ENCODE measurements at places on chromosomes 6 and 20.

- no peak for DNase-seq
These were observed 80.8 kb upstream of the TIAM2 start for GRCh38 chr6:154914288-154914687.

- no peak for DNase-seq
These were observed 176.1 kb downstream of the TRIM27 start for GRCh38 chr6:28747631-28748157.

DNA sequence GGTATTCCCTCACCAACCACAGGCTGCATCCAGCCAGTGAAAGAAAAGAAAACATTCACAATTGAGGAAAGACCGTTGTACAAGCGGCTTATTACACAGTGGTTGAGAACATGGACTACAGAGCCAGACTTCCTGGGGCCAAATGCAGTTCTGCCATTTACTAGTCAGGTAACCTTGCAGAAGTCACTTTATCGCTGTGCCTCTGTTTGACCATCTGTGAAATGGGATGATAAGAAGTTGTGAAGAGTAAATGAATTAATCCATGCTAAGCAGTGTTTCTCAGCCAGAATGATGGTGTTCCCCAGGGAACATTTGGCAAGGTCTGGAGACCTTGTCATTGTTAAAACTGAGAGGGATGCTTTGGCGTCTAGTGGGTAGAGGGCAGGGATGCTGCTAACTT, 14.8 kb downstream of the ARHGAP40 start:
- no peak for DNase-seq

GRCh38 chr6:166903027-166903426, 53.3 kb downstream of the RNASET2 start:
- DNase-seq = no peak

DNA sequence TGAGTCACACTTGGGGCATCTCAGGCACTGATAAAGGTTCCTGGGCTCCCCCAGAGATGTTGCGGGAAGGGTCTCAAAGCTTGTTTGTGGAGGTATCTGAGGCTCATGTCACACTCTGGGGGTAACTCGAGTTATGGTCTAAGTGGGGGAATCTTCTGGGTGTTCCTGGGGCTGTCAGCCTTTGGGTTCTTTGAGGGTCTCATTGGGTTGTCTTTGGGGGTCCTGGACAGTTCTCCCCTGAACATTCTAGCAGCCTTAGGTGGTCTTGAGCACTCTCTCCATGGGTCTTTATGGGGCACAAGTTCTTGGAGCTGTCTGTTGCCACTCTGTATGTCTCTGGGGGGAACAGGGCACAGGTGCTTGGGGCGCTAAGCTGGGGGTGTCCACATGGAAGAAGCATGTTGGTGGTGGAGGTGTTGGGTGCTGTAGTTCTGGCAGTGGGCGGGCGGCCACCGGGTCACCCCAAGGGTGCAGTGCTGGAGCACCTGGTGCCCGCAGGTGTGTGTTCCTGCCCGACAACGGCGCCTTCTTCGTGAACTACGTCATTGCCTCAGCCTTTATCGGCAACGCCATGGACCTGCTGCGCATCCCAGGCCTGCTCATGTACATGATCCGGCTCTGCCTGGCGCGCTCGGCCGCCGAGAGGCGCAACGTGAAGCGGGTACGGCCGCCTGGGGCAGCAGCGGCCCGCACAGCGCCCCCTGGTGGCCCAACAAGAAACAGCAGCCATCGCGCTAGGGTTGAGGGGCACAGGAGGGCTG, 7.1 kb upstream of the CAPN11 start:
- peak; percentile 76 for DNase-seq

DNA sequence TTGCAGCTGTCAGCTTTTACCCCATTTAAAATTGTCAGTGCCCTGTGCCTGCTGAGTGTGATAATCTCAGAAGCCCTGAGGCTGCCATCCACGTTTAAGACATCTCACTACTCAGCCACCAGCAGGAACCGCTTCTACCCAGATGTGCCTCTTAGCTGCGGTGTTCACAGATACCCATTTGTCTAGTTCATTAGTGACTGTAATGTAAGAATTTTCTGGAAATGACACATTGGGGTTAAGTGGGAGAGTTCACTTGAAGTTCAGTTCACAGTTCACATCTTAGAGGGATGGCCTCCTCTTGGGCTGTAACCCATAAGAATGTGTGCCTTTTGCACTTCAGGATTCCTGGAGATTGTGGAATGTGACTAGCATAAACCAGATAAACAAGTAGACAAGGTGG, 477.7 kb downstream of the BTBD3 start:
- no peak for DNase-seq

DNA sequence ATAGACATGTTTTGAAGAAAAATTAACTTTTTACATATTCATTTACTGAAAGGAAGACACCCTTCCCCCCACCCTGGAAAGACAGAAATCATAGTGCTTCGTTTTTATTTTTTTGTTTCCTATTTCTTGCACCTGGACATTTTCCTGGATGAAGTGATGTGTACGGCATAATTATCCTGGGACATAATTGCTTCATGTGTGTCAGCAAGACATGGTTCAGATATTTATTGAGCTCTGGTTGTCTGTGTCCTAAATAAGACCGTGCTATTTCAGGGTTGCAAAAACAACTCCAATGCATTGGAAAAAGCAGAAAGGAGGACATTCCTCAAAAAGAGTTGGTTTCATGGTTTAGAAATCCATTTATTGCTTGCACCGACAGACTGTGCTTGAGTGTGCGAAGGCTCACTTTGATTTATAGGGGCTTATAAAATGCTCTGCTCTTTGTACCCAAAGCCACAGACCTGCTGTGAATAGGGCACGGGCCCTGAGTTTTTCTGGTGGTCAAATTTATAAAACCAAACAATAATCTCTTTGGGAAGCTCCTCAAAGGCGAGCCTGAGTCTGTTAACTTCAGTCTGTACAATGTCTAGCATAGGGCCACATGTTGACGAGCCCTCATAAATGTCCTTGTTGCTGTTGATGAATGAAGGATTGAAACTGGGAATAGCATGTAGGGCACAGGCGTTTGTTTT, 179.5 kb downstream of the SOX4 start:
- DNase-seq = no peak

- DNase-seq = no peak
These were observed 201.3 kb upstream of the MOCS1 start for GRCh38 chr6:40135491-40136072.

- DNase-seq = no peak
These were observed 8.0 kb downstream of the PRDM13 start for GRCh38 chr6:99614430-99615186.

DNA sequence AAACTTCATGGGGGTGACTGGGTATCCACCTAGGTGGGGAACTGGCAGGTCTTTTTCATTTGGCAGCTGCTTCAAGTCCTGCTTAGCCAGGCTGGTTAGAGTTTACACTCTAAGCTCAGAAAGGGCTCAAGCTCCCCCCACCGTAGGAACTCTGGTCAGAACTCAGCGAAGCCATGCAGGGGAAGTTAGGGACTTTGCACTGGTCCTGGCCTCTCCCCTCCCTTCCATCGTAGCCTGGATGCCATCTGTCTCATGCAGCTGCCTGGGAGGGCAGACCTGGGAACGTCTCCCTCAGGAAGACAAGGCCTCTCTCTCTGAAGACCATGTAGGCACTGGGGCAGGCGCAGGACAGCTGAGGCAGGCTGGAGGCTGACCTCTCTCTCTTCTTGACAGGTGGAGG, 183.8 kb upstream of the UST start:
- DNase-seq = no peak

DNA sequence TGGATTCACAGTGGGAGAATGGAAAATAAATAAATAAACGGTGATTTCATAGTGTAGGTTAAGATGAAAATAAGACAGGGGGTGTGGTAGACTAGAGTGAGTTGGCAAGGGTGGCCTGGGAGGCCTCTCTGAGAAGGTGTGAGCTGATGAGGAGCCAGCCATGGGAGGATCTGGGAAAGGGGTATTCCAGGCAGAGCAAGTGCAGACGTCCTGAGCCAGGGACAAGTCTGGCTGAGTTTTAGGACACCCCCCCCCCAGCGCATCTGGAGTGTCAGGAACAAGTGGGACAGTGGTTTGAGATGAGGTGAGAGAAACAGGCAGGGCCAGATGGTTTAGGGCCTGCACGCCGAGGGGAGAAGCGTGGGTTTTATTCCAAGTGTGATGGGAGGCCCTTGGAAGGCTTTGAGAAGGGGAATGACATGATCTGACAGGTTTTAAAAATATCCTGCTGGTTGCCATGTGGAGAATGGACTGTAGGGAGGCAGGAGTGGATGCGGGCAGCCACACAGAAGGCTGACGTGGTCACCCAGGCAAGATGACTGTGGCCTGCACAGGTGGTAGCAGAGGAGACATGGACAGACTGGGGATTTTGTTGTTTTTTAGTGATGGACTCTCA, 21.1 kb upstream of the CCM2L start:
- no peak for DNase-seq

GRCh38 chr20:34971561-34972235, 16.0 kb downstream of the MYH7B start:
- DNase-seq = no peak

DNA sequence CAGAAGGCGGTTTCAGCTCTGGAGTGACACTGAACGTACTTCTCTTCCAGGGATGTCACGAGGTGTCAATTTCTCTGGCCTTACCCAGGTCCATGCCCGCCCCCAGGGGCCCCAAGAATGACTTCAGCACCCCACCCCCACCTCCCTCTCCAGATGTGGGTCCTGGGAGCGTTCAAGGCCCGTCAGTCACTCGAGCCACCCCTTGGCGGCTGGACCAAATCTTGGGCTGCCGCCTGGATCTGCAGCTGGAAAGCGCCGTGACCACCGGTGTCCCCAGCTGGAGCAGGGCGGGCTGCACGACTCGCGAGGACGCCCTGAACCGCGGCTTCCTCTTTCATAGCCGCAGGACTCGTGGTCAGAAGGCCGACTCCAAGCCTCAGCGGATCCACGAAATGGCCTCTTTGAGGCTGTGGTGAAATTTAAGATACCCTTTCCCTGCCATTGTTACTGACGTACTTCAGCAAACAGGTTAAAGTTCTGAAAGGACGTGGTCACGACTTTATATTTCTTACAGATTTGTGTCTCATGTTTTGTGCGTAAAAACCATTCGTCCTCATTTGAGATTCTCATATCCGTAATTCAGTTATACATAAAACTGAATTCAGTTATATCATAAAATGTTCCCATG, 29.3 kb downstream of the TRIM38 start:
- DNase-seq = peak; percentile 21

- DNase-seq = no peak
These were observed 2.1 kb downstream of the FOXS1 start for GRCh38 chr20:31843288-31843687.

GRCh38 chr20:62631336-62632308, 10.7 kb upstream of the SLCO4A1 start:
- DNase-seq = no peak

- DNase-seq = no peak
These were observed 1188.1 kb downstream of the EPHA7 start for GRCh38 chr6:92231171-92231701.

- DNase-seq = no peak
These were observed 56.8 kb downstream of the SNX9 start for GRCh38 chr6:157879873-157880254.
